Mammary epithelial cell (primary cell): ENCODE measurements at places on chromosomes 13 and 19. TPM values are rescaled to one million over a fixed set of nuclear protein-coding genes. Genes with fewer than 3 reads are reported as not detected.

DNA sequence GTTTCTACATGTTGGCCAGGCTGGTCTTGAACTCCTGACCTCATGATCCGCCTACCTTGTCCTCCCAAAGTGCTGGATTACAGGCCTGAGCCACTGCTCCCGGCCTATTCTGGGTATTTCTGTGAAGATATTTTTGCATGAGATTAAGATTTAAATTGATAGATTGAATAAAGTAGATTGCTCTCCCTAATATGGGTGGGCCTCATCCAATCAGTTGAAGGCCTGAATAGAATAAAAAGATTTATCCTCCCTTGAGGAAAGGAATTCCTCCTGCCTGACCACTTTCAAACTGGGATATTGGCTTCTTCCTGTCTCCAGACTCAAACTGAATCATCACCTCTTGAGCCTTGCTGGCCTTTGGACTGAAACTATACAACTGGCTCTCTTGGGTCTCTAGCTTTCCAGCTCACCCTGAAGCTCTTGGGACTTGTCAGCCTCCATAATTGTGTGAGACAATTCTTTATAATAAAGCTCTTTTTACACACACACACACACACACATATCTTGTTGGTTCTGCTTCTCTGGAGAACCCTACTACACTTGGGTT, 36.1 kb upstream of the CXCL17 start:
- no peak for DNase-seq

GRCh38 chr13:98874029-98874397, 103.9 kb downstream of the DOCK9 start:
- DNase-seq = no peak

DNA sequence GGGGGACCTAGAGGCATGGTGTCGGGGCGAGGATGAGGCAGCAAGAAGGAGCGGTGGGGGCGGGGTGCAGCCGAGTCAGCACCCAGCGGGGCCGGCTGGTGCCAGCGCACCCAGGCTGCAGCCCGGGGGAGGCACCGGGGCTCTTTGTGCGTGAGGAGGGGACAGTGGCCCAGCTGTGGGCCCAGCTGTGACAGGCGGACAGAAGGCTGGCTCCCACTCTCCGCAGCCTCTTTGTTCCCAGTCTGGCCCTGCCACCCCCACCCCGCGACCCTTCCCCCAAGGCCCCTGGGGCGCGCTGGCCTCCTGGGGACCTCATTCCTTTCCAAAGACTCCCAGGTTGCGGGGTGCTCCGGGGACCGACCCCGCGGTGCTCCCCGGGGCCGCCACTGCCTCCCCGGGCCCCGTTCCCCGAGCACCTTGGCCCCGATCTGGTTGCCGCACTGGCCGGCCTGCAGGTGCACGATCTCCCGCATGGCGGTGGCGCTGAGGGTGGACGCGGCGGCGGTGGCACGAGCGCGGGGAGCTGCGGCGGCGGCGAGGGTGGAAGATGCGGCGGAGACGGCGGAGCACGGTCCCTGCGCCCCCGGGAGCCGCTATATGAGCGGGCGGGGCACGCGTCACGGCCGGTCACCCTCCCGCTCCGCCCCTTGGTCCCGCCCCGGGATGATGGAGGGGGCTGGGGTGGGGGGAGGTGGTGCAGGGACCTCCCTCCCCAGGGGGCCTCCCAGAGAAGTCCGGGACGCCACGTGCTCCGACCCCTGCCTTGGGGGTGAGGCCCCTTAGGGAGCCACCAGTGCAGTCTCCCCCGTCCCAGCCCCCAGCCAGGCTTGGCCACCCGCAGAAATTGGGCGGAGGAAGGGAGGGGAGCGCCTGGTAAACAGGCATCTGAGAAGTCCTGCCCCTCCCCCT, at the start of gene TUBB4A:
TSS of gene TUBB4A (minus strand) at position 570 of the 909 bp plus-strand sequence. CDS start at position 473, 97 bp downstream.
- no peak for DNase-seq

- no peak for DNase-seq
Measured at GRCh38 chr19:30183807-30184490, 188.2 kb upstream of the ZNF536 start.

GRCh38 chr13:27533155-27533643, 82.8 kb upstream of the MTIF3 start:
- DNase-seq = peak; percentile 62

APOC1 gene
- 2.9 and 13.6 TPM in 2 replicates for total RNA-seq

KLF16 gene
- total RNA-seq = 13.7 TPM

GPI gene
- total RNA-seq = 131 TPM

GJB2 gene
- total RNA-seq = 21.1 and 48.1 TPM in 2 replicates
